Activated naive CD4-positive, alpha-beta T cell treated with anti-CD3 and anti-CD28 coated beads, Interleukin-2, amount 50 U/mL, for 72 hours (primary cell): ENCODE measurements at places on chromosomes 3 and 15.

DNA sequence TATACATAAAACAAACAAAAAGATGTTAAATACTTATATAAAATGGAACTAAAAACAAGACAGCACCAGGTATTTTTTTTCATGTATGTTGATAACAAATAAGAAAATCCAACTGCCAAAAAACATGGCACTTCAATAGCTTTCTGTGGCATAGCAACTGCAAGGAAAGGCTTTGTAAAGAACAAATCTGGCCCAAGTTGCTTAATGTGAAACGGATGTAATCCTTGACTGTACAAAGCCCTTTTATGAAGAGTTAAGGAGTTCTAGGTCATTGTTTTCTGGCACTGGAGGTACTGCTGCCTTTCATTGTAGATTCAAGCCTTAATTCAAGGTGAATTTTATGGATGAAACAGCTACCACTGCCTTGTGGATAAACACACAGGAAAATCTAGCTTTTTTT is 68.8 kb upstream of the SLC12A8 start:
- no peak for DNase-seq

DNA sequence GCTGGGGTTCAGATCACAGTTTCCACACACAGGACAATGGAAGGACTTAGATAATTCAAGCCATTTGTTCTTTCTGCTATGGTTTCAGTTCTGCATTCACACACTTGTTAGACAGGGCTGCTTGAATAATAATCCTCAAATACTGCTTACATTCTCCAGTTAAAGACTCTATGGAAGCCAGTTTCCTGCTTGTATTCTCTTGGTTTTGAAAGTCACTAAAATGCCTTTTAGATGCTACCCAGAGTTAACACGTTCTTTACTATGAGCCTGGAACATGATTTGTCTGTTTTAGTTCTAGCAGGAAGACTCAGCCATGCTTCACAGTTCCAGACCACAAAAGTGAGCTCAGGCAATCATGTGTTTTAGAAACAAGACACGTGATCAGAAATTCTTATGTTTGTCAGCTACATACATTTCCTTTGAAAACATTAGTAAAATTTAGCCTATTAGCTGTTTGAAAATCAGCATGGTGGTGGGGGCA is 152.4 kb downstream of the LEKR1 start:
- DNase-seq: no peak

- DNase-seq: no peak
These were observed 37.1 kb downstream of the MYO5C start for GRCh38 chr15:52258461-52258860.

GRCh38 chr3:122697952-122698620 is 17.4 kb downstream of the PARP14 start:
- DNase-seq: no peak

- no peak for DNase-seq
These were observed 83.9 kb downstream of the CD47 start for GRCh38 chr3:108006881-108007331.

DNA sequence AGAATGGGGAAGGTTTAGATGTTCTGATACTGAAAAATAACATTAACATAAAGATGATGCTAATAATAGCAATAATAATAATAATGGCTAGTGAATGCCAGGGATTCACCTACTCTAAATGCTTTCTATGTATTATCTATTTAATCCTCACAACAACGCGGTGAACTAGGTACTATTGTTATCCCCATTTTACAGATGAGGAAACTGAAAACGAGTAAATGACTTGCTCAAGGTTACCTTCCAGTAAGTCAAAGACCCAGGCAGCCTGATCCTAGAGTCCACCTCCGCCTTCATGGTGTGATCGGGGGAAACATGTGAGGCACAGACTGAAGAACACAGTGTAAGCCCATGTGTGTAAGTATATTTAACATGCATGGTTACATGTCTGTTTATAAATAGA is 30.4 kb downstream of the LRRC2 start:
- no peak for DNase-seq

DNA sequence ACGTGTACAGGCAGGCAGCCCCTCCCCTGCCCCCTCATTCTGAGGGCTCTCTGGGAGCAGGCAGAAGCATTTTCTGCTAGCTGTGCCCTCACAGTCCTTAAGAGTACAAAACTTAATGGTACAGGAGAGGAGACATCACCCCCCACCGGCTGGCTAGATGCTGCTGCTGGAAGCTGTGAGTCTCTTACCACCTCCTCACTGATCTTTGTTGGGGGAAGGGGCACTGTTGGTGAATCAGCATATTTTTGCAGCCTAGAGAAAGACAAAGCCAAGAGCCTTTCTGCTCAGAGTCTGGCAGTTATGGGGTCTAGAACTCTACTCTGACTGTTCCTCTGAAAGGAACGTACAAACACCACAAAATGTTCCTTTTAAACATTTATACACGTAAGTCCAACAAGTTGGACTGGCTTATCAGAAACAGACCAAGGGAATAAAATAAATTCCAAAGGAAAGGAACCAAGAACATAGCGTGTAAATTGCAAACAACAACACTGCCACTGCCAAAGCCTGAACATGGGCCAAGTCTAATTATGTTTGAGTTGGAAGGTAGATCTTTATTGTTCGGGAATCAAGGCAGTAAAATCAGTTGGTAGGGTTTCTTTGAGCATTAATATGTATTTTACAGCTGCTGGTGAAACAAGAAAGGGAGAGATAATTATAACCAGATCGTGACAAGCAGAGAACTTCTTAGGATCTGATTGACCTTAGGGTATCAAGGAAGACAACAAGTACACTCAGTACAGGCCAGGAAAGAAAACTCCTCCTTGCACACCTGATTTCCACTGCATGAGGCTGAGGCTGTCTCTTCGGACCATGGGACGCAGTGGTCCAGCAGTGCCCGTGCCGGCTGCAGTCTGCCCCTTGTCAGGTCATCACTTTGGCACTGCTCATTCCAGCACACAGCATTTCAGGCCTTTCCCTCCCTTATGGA is 27.4 kb downstream of the CLK3 start:
- DNase-seq: no peak
